ENCODE measurements at places on chromosomes 11 and 22. TPM values are rescaled to one million over a fixed set of nuclear protein-coding genes. Genes with fewer than 3 reads are reported as not detected.
A peak's percentile ranks its signal among the peaks of the same experiment; 100 is the strongest.

- no peak for DNase-seq
These were observed 155.7 kb downstream of the RRAS2 start for GRCh38 chr11:14203321-14203720.

DNA sequence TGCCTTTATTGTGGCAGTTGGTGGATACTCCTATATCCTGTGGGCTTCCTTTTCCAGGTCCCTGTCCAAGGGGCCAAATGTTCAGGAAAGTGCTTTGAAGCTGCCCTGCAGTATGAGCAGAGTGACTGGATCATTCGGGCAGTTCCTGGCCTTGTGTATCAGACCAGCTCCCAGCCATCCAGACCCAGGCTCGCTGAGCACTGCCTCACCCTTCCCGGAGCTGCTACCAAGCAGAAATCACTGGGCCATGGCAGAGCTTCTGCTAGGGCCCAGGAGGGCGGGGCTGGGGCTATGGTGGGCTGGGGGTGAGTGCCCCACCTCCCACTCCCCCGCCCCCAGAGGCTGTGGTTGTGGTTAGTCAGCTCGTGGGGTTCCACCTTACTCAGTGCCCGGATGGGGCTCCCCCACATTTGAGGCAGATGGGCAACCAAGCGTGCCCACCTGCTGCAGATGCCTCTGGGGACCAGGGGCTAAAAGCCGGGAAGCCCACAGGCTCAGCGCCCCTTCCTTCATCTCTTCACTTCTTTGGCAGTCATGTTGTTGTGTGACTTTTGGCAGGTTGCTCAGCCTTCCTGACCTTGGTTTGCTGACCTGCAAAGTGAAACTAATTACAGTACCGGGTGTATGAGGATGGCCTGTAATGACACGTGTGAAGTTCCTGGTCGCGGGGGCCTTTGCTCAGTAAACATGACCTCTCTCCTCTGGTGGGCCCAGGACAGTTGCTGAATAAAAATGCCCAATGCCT, 2.1 kb upstream of the LRRC32 start:
- DNase-seq, result no peak

GRCh38 chr22:35257002-35257320, 332 bp upstream of the HMGXB4 start:
- no peak for DNase-seq

DNA sequence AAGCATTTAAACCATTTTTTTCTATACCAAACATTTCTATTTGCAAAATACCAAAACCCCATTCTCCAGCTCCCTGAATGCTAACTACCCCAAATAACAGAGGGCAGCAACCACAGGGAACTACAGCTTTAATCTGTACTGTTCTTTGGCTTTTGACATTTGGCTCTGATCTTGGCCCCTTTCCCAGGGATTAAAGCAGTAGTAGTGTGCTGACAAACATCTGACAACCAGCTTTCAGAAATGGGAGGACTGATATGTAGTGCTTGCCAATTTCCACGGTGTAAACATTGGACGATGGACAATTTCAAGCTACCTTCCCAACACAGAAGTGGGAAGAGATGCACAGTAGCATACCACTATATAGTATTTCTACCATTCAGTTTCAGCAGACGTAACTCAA, 88.4 kb upstream of the TEAD1 start:
- DNase-seq, result no peak

Gene DDTL
- total RNA-seq, result 1.0 TPM

DNA sequence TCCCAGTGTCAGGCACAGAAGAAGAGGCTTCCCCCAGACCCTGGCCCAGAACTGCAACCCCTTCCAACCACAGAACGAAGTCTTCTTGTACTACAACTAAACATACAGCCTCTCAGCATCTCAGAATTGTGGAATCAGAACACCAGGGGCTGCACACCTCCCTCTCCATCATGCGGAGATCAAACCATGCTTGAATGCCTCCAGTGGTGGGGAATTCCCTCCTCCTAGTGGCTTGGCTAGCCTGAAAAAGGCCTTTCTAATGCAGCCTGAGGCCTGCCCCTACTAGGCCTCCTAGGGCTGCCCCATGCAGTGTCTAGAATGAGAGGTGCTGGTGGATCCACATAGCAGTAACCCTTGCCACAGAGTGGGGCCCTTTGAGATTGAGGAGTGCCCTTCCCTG, 62.7 kb downstream of the WNT7B start:
- DNase-seq, result no peak

Gene CHST1
- 5.4 TPM for total RNA-seq

- no peak for DNase-seq
These were observed 24.8 kb downstream of the PTPRJ start for GRCh38 chr11:48005136-48005535.

DNA sequence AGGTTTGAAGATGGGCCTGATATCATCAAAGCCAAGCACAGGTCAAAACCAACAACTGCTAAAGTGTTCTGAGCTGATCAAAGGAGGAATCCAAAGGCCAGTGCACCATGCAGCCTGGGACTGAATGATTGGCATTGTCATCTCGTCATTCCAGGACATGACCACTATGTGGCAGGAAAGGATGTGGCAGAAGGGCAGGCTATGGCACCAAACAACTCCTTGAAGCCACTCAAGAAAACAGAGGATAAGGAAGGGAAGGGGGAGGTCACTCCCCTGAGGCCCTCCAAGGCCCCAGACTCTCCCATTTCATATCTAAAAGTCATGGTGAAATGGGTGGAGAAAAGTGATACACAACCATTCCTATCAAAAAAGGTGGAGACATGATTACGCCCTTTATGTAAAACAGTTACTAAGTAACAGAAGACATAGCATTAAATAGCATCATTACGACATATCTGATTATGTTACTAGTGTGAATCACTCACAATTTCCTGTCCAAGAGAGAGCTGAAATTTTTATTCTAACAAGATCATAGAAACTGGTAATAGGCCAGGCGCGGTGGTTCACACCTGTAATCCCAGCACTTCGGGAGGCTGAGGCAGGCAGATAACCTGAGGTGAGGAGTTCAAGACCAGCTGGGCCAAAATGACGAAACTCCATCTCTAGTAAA, 49.3 kb downstream of the AHNAK start:
- DNase-seq, result no peak

GRCh38 chr22:43566561-43567332, 154.9 kb downstream of the MPPED1 start:
- no peak for DNase-seq

- no peak for DNase-seq
These were observed 85.1 kb downstream of the PHF21B start for GRCh38 chr22:44924710-44925109.

DNA sequence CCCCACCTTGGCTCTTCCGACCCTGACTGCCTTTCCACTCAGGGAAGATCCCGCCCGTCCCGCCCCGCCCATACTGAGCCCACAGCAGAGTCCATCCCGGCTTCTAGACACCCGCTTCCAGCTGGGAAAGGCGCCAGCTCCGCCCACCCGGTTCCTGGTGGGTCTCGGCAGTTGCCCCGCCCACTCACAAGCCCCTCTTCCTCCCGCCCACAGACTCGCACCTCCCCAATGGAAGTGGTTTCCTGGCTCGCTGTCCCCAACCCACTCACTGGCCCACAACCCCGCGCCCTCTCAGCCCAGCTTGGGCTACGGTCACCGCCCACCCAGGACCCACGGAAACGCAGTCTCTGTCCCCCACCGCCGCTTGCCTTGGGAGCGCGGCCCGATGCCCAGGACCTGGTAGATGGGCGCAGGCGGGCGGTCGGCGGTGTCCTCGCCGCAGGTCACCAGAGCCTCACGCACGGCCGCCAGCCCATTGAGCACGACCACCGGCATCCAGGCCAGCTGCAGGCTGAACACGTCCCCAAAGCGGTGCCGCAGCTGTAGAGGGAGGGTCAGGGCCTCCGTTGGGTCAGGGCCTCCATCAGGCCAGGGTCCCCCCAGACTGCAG, 22.2 kb upstream of the CYP2D6 start:
- no peak for DNase-seq

GRCh38 chr11:36177836-36178235, 111.4 kb downstream of the COMMD9 start:
- DNase-seq, result no peak

DNA sequence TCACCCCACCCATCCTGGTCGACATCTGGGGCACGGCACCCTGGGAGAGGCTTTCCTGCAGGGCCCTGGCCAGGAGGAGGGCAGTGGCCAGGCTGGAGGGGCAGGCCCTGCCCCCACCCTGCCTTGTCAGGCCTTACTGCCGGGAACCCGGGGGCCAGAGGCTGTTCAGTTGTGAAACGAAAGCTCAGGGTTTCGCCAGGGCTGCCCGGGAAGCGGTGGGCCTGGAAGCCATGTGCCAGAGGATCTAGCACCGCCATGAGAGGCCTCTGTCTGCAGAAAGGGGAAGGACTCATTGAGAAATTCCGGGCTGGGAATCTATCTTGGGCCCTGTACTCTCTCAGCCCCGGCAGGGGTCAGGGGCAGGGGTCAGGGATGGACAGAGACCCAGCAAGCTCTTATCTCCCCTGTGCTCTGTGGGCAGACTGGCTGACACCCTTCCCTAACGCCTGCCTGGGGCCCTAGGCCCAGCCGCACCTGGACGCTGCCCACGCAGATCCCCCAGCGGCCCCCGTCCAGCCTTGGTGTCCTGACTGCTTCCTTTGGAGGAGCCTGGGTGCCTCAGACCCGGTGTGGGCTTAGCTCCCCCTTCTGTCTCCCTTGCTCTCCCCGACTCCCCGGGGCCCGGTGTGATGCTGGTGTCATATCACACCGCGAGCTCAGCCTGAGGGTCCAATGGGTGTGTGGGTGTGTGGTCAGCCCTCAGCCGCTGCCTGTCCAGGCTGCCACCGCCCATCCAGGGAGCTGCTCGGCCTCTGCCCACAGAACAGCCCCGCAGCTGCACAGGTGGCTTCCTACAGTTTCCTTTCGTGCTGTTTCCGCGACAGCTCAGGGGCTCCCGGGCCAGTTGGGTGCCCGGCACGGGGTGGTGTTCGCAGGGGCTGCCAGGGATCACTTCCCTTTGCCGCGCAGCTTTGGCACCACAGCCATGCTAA, 6.5 kb downstream of the PIM3 start:
- peak; percentile 80 for DNase-seq

Gene APOA1
- 9.5 TPM for total RNA-seq

Gene FAM227A
- 0.70 TPM for total RNA-seq

- peak; percentile 40 for DNase-seq
These were observed 36.9 kb downstream of the EIF3F start for GRCh38 chr11:8023831-8024555.
